ENCODE measurements at places on chromosomes 7 and 10. TPM values are rescaled to one million over a fixed set of nuclear protein-coding genes. Genes with fewer than 3 reads are reported as not detected.

GATAD1 gene
- total RNA-seq, result 27.0 TPM

GDF2 gene
- not detected for total RNA-seq

EIF5AL1 gene
- total RNA-seq, result 1.6 TPM

FAM24B gene
- total RNA-seq, result 21.3 TPM

DNA sequence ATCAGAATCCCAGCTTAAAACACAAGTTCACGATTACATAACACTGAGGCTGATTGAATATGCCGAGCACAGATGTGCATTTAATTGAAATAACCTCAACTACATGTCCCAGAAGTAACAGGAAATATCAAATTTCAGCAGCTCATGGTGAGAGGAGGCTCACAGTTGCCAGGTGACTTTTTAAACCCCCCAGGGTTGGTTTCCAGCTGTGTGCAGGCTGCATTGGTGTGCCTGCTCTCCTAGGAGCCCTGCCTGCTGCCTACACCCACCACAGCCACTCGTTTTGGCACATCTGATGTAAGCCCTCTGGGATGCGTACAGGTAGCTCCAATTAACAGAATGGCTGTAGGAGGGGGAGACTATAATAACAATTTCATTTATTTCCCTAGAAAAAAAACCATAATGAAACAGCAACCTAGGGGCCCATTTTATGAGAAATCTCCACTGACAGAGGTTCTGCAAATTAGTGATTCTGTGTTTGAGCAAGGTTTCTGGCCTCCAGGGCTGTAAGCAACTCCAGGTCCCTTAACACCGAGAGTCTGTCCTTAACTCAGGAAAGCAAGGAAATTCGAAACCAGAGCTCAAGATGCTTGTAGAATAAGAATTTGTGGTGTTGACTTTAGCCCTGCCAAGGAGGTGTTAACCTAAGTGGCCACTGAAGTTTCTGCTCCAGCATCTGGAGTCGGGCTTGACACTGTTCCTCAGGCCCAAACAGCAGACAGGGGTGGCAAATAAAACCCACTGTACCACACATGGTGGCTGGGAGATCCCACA is 161.9 kb downstream of the BMPER start:
- H3K4me1 ChIP-seq, result no peaks in the 10 kb centered on the region
- no peaks in the 10 kb centered on the region for H3K36me3 ChIP-seq
- no peak for DNase-seq
- no peak overlapping the region for H3K4me3 ChIP-seq

GRCh38 chr10:6053303-6053702 is 8.9 kb downstream of the IL2RA start:
- no peak overlapping the region for H3K4me3 ChIP-seq
- DNase-seq, result no peak
- no peak overlapping the region for H3K27ac ChIP-seq
- H3K27me3 ChIP-seq, result no peaks in the 10 kb centered on the region

- H3K36me3 ChIP-seq, result no peaks in the 10 kb centered on the region
- no peak overlapping the region for H3K4me3 ChIP-seq
- H3K27ac ChIP-seq, result no peak overlapping the region
- 0 out of 2 replicates have a peak, but pooled peaks cover 5% of the 10 kb centered on the region for H3K4me1 ChIP-seq
Observed at GRCh38 chr10:112471878-112472487, 25.0 kb downstream of the VTI1A start.

- H3K36me3 ChIP-seq, result no peaks in the 10 kb centered on the region
- DNase-seq, result no peak
- no peaks in the 10 kb centered on the region for H3K27me3 ChIP-seq
- H3K27ac ChIP-seq, result no peak overlapping the region
- H3K4me1 ChIP-seq, result no peaks in the 10 kb centered on the region
Observed at GRCh38 chr7:22208799-22209198, 148.2 kb downstream of the RAPGEF5 start.

DNA sequence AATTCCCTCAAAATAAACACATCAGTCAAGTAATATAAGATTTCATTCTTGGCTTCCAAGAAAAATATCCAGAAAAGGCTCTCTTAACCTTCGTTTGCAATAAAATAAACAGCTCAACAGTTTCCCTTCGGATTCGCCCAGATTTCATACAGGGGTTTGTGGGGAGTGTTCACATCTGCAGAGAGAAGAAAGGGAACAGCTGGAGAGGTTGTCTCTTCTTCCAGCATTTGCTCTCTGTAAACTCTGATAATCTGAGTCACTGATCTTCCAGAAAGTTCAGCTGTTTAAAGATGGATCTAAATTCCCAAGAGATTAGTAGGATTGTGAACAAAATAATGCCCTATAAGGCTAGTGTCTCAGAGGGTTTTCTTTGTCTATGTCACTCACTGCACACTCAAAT is 277.9 kb downstream of the HPSE2 start:
- H3K27ac ChIP-seq, result no peak overlapping the region
- no peak overlapping the region for H3K4me3 ChIP-seq
- H3K36me3 ChIP-seq, result no peaks in the 10 kb centered on the region
- H3K27me3 ChIP-seq, result no peaks in the 10 kb centered on the region
- DNase-seq, result no peak

- no peak for DNase-seq
- H3K27ac ChIP-seq, result no peak overlapping the region
- no peaks in the 10 kb centered on the region for H3K36me3 ChIP-seq
- no peak overlapping the region for H3K4me3 ChIP-seq
- no peaks in the 10 kb centered on the region for H3K4me1 ChIP-seq
Observed at GRCh38 chr10:98020254-98020653, 10.2 kb downstream of the CRTAC1 start.

GRCh38 chr10:133126431-133127290 is 33.4 kb upstream of the KNDC1 start:
- no peaks in the 10 kb centered on the region for H3K4me1 ChIP-seq
- no peaks in the 10 kb centered on the region for H3K27me3 ChIP-seq
- DNase-seq, result no peak
- H3K36me3 ChIP-seq, result no peaks in the 10 kb centered on the region

DNA sequence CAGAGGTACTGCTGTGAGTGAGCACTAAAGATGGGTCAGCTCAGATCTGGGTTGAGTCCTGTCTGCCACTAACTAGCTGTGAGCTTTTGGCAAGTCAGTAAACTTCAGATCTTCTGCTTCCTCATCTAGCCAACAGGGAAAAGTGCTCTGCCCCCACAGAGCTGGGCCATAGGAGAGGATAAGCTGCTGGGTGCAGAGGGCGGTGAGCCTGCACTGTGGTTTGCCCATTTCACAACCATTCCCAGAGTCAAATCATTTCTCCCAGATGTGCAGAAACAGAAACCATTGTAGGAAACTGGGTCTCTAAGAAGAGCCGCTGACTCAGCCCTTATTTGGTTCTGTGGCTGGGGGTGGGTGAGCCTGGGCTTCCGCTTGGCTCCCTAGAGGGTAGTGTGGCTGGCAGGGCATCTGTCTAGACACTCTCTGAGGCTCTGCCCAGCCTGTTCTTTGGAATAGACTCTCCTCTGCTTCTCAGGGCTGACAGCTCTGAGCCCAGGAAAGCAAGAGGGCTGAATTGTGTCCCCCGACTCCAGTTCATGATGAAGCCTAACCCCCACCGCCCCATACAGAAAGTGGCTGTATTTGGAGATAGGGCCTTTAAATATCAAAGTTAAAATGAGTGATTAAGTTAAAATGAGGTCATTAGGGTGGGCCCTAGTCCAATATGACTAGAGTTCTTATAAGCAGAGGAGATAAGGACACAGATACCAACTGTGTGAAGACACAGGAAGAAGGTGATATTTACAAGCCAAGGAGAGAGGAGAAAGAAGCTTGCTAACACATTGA is 29.5 kb upstream of the ARHGAP22 start:
- H3K4me3 ChIP-seq, result no peak overlapping the region
- no peaks in the 10 kb centered on the region for H3K36me3 ChIP-seq
- no peaks in the 10 kb centered on the region for H3K4me1 ChIP-seq

DNA sequence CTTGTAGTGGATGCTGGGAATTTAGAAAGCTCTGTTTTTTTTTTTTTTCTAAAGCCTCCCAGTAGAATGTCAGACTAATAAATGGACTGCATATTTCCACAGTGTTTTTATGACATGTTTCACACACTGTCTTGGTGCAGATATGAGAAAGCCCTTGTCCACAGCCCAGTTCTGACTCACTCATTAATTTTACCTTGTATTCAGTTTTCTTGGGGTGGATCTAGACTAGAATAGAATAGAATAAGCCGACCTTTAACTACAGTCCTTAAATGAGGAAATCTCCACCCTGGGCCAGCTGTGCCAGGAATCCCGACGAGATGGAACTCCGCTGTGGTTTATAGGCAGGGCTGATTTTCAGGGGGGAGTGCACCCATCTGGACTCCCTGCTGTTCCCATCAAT is 274.7 kb downstream of the NRG3 start:
- no peak overlapping the region for H3K4me3 ChIP-seq
- H3K27ac ChIP-seq, result no peak overlapping the region
- no peaks in the 10 kb centered on the region for H3K4me1 ChIP-seq
- no peaks in the 10 kb centered on the region for H3K27me3 ChIP-seq
- no peak for DNase-seq
- H3K36me3 ChIP-seq, result no peaks in the 10 kb centered on the region

All from Panc1 (cell line).